Ovary (tissue), 10 donors: ENCODE measurements at places on chromosomes 3 and 15. TPM values are rescaled to one million over a fixed set of nuclear protein-coding genes. Genes with fewer than 3 reads are reported as not detected.

CPNE9 gene
- total RNA-seq: not detected

QRICH1 gene
- total RNA-seq: 101 TPM

FETUB gene
- not detected for total RNA-seq

GRCh38 chr3:153254361-153254760 lies 92.3 kb downstream of the RAP2B start:
- H3K4me1 ChIP-seq: no peaks in the 10 kb centered on the region
- no peak overlapping the region for H3K27ac ChIP-seq
- no peaks in the 10 kb centered on the region for H3K36me3 ChIP-seq

- no peak for DNase-seq
- H3K4me3 ChIP-seq: no peak overlapping the region
- H3K36me3 ChIP-seq: no peaks in the 10 kb centered on the region
- no peaks in the 10 kb centered on the region for H3K4me1 ChIP-seq
- H3K27me3 ChIP-seq: no peaks in the 10 kb centered on the region
- H3K27ac ChIP-seq: no peak overlapping the region
Observed at GRCh38 chr15:89035658-89036057, 52.6 kb upstream of the ABHD2 start.

DNA sequence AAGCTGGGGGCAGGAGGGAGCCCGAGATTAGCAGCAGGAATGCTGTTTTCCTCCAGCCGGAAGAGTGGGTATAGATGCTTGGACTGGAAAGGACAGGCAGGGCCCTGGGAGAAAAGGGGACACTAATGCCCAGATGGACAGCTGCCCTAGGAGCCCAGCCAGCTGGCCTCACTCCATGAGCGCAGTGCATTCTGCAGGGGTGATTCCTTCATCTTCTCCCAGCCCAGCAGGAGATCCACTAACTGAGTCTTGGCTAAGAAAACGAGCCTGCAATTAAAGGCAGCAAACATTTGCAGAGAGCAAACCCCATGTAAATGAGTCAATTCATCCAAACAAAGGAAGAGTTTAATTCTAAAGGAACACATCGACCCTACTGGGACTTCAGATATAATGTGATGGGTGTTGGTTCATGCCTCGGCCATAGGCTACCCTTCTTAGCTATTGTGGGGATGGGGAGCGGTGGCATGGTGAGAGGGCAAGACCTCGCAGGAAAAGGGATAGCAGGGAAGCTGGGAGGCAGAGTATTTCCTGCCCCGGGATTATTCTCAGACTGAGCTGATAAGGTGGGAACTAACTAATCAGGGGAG lies 13.3 kb upstream of the MINAR1 start:
- H3K4me1 ChIP-seq: no peaks in the 10 kb centered on the region
- no peaks in the 10 kb centered on the region for H3K36me3 ChIP-seq
- DNase-seq: no peak
- H3K27ac ChIP-seq: no peak overlapping the region
- no peak overlapping the region for H3K4me3 ChIP-seq
- H3K27me3 ChIP-seq: no peaks in the 10 kb centered on the region

DNA sequence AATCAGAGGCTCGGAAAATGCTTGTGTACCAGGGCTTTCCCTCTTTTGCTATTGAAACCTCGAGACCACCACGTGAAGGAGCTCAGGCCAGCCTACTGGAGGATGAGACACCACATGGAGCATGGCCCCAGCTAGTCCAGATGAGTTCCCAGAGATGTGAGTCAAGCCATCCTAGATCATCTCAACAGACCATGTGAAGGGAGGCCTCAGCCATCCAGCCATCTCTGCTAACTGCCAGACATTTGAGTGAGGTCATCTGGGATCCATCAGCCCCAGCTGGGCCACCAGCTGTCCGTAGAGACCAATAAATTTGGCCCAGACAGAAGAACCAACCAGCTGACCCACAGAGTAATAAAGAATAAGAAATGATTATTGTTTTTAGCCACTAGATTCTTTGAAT lies 62.8 kb upstream of the PROK2 start:
- no peaks in the 10 kb centered on the region for H3K4me1 ChIP-seq
- DNase-seq: no peak
- no peaks in the 10 kb centered on the region for H3K27me3 ChIP-seq
- no peak overlapping the region for H3K27ac ChIP-seq

- no peak overlapping the region for H3K4me3 ChIP-seq
- H3K27me3 ChIP-seq: no peaks in the 10 kb centered on the region
- no peaks in the 10 kb centered on the region for H3K4me1 ChIP-seq
- no peak for DNase-seq
- H3K36me3 ChIP-seq: no peaks in the 10 kb centered on the region
- H3K27ac ChIP-seq: no peak overlapping the region
Observed at GRCh38 chr3:196889844-196890708, 22.4 kb downstream of the SENP5 start.

GNAT1 gene
- not detected for total RNA-seq

DNA sequence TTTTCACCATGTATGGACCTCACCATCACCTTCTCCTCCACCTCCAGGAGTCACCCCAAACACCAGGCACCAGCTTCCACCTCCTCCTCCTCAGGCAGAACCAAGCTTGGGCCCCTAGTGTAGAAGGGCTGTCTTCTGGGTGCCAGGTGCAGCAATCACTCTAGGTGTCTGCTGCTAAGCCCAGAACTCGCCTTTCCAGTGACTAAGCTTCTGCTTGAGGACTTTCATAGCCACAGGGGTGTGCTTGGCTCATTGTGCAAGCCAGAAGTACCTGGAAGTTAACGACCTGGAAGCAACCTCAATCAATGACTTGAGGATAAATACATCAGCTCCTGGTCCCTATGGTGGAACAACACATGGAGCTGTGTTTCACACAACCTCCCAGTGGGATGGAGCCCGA lies 49.8 kb upstream of the PXYLP1 start:
- H3K4me1 ChIP-seq: no peaks in the 10 kb centered on the region
- H3K36me3 ChIP-seq: no peaks in the 10 kb centered on the region
- H3K27me3 ChIP-seq: no peaks in the 10 kb centered on the region
- DNase-seq: no peak
- no peak overlapping the region for H3K4me3 ChIP-seq
- H3K27ac ChIP-seq: no peak overlapping the region

DNA sequence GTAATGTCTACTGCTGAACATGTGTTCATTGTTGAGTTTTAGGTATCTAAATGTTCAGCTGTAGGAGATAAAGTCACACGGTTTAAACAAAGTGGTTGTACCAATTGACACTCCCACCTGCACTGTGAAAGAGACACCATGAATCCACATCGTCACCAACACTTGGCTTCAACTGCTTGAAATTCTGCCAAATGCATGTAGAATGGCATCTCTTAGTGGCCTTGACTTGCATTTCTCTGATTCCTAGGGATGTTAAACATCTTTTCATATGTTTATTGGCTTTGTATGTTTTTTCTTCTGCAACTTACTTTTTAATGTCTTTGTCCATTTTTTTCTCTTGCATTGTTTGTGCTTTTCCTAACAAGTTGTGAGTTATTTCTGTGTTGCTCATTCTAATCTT lies 43.4 kb downstream of the RPLP1 start:
- DNase-seq: no peak
- no peaks in the 10 kb centered on the region for H3K36me3 ChIP-seq
- H3K4me1 ChIP-seq: peaks cover 9% of the 10 kb centered on the region
- no peak overlapping the region for H3K27ac ChIP-seq
- no peaks in the 10 kb centered on the region for H3K27me3 ChIP-seq

RLBP1 gene
- not detected for total RNA-seq
